ENCODE measurements at places on chromosomes 4 and X.

GRCh38 chr4:3670521-3671519 is 95.4 kb upstream of the ADRA2C start:
- DNase-seq, result no peak

- DNase-seq, result no peak
These were observed 44.9 kb downstream of the STAP1 start for GRCh38 chr4:67603310-67604028.

DNA sequence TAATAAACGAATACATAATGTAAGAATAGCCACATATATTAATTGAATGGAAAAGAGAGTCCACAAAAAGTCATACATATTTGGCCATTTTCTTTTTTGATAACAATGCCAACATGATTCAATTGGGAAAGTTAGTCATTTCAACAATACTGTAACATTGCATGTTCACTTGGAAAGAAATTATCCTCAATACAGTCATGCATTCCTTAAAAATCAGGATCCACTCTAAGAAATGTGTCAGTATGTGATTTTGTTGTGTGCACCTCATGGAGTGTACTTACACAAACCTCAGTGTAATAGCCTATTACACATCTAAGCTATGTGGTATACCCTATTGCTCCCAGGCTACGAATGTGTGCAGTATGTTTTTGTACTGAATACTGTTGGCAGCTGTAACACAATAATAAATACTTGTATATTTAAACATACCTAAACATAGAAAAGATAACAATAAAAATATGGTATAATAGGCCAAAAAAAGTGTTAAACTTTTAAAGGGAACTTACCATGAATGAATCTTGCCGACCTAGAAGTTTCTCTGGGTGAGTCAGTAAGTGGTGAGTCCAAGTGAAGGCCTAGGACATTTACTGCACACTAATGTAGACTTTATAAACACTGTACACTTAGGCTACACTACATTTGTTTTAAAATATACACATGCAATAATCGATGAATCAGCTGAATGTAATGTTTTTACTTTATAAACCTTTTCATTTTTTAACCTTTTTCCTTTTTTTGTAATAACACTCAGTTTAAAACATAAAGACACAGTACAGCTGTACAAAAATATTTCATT is 806.8 kb downstream of the PCDH18 start:
- no peak for DNase-seq

DNA sequence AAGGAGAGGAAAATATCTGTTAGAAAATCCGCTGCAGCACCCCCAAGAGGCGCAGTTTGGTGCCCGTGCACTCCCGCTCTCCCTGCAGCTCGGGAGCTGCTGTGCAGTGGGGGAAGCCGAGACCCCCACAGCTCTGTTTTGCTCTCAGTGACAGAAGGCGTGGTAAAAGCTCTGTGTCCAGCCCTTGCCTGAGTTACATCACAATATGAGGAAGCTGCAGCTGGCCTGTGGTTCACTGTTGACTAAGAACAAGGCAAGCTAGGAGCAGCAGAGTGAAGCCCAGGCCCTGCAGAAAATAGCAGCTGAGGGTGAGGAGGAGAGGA is 88.5 kb upstream of the ADRA2C start:
- DNase-seq, result no peak

Measured in H4 (cell line).